Ammon's horn (tissue), 1 donor: ENCODE measurements at places on chromosomes 7 and 10.

- no peak for DNase-seq
These were observed 23.6 kb upstream of the STK17A start for GRCh38 chr7:43559171-43559945.

DNA sequence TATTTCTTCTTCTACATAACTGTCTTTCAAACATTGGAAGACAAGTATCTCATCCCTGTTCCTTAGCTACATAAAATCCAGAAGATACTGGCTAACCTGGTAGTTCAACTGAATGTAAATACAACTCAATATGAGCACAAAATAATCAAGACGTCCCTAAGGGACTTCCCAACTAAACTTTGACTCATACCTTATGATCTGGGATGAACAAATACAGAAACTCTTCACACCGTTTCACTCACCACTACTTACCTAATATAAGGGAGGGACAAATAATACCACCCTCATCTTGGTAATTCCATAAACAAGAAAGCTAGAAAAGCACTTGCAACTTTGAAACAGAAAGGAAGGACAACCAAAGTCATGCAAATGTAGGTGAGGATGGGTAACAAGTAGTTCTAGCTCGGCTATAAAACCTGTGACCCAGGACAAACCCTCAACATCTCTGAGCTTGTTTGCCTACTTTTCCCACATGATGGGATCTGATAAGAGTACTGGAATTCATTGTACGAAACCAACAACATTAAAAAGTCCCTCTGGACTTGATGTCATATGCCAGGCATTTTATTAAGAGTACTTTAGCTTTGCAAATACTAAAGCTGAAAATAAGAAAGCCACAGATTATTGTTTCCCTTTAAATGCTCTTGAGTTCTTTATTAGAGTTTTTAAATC, 121.9 kb downstream of the STRA8 start:
- DNase-seq: no peak

GRCh38 chr7:128799451-128799850, 7.7 kb downstream of the CCDC136 start:
- DNase-seq: no peak

- peak; percentile 13 for DNase-seq
These were observed 495.9 kb downstream of the XPNPEP1 start for GRCh38 chr10:109427411-109427810.

GRCh38 chr10:78420946-78421735, 387.5 kb downstream of the RPS24 start:
- peak; percentile 53 for DNase-seq

DNA sequence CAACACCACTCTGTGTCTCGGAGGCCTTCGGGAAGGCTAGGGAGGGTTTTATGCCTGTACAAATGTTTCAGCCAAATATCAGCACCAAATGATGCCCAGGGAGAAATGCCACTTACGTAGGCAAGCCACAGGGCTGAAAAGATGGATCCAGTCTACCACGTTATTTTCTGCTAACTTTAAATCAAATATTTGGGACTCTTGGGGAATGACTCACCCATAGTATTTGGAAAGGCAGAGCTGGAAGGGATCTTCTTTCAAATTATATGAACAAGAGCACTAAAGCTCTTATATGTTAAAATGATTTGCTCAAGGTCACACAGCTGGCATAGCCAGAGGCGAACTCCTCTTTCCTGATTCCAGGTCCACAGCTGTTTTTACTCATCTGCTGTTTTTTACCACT, 591.4 kb downstream of the SORCS1 start:
- no peak for DNase-seq

DNA sequence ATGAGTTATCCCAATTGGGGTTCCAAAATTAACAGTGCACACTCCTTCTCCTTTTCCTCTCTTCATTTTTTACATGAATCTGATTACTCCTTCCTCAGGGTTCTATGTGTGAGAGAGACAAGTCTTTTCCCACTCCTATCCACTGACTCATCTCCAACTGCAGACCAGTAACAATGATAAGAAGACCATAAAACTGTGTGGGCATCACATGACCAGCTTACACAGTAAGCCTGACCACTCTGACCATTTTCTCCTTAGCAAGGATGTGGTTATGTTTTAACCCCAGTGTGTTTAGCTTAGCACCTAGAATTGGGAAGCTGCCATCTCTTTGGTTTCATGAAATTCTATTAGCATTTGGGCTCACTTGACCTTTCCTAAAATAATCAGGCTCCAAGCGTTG, 145.0 kb upstream of the CALCR start:
- no peak for DNase-seq

GRCh38 chr10:96995851-96996250, 163.8 kb downstream of the LCOR start:
- DNase-seq: no peak

DNA sequence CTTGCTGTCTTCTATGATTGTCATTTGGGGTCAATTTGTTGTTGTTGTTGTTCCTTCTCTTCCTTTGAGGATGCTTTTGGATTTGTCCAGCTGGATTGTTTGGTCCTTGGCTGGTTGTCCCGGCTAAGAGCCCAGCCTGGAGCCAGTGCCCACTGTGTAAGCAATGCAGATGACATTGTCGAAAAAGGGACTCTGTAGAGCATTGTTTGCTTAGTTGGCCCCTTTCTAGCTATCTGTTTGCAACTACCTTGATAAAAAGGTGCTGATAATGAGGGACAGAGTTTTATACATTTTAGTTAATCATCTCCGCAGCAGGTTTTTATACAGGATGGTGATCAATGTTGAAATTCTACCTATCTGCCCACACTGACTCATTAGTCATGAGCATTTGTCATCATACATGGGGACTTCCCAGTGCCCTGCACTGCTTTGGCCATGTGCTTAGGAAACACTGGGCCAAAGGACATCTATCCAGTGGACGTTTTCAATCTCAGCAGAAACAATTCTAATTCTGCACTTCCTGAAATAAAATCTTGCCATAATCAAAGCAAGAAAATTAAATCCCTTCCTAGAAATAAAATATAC, 311.9 kb downstream of the GRM8 start:
- no peak for DNase-seq

- no peak for DNase-seq
These were observed 6.6 kb downstream of the RASGEF1A start for GRCh38 chr10:43260117-43260761.

GRCh38 chr7:104895522-104896236, 118.3 kb upstream of the KMT2E start:
- peak; percentile 28 for DNase-seq

DNA sequence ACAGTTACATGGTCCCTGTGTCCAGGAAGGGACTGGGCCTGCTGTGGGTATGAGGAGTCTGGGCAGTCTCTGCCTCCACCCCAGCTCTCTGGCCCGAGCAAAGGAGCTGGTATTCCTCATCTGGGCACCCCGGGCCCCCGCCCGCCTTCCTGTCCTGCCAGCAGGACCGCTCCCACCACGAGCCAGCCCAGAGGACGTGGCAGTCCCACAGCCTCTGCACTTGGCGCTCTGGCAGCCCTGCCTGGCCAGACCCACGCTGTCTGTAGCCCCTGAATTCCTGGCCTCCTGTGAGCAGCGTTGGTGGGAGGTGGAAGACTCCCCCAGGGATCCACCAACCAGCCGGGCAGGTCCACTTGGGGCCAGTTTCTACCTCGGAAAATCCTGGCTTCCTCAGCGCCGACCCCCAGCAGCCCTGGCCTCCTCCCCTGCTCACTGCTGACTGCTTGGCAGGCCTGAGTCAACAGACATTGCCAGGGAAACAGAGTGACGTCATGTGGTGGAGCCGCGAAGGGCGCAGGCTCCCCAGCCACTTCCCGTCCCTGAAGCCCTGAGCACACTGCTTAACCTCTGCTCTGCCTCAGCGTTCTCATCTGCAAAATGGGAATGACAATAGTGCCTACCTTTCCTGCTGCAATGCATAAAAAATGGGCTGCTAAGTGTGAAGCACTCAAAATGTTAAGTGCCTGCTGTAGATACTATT, 21.6 kb upstream of the LIMK1 start:
- peak; percentile 93 for DNase-seq

- DNase-seq: no peak
These were observed 15.5 kb downstream of the WDR86 start for GRCh38 chr7:151394076-151395035.

- DNase-seq: no peak
These were observed 71.9 kb downstream of the CFAP46 start for GRCh38 chr10:132870426-132870825.

GRCh38 chr7:40945788-40946187, 757.1 kb downstream of the INHBA start:
- DNase-seq: no peak

GRCh38 chr10:82091413-82091812, 216.4 kb downstream of the NRG3 start:
- no peak for DNase-seq
